HS-5 (cell line): ENCODE measurements at places on chromosomes 3 and 15.

DNA sequence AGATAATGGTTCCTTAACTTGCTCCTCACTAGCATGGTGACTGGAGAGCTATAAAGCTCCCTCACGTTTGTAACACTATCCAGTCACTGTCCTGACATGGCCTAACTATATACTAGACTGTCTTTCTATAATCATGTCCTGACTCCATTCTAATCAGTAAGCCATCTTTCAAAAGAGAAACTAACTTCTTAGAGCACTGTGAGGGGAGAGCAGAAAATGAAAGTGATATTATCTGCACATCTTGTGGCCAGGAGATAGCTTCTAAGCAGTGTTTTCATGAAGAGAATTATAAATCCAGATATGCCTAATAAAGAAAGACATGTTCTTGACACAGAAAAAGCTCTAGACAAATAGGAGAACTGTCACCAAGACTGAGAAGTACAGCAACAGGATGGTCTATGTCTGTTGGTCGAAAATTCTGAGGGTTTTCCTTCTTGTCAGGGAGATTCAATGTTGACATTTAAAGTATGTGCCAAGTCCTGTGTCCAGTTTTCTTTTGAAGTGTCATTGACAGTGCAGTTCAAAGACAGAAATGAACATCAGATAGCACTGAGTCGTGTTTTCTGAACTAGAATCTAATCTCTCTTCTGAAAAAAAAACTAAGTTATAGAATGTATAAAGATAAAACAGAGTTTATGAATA, 230.6 kb upstream of the PEX5L start:
- DNase-seq: no peak

- DNase-seq: no peak
Observed at GRCh38 chr15:67603063-67603462, 60.6 kb downstream of the MAP2K5 start.

DNA sequence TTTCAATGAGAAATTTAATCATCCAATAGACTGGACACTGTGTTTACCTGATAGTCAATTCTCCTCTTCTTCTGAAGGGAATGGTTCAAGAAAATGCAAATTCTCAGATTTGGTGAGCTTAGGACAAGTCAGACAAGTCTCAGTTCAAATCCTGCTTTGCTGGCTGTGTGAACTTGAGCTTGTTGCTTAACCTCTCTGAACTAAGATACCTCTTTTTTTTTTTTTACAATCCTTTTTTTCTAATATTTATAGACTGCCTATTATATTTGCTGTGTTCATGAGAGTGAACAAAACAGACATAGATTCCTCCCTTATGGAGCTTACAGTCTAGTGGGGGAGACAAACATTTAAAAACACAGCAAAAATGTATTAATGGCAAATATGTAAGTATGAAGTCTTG, 8.2 kb upstream of the SLC28A1 start:
- DNase-seq: no peak

GRCh38 chr15:77797270-77797669, 164.6 kb upstream of the LINGO1 start:
- no peak for DNase-seq

- DNase-seq: no peak
Observed at GRCh38 chr15:101773496-101774100, 29.7 kb upstream of the OR4F6 start.

DNA sequence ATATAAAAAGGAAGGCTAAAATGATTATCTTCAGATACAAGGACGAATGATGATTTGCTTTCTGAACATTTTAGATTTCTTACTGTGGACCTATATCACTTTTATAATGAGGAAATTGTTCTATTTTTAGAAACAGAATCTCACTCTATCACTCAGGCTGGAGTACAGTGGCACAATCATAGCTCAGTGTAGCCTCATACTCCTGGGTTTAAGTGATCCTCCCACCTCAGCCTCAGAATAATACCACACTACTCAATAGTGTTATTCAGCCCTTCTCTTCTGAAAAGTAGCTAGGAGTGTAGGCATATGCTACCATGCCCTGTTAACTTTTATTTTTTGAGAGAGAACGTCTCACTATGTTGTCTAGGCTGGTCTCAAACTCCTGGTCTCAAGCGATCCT, 15.8 kb downstream of the DNAJC13 start:
- DNase-seq: no peak

DNA sequence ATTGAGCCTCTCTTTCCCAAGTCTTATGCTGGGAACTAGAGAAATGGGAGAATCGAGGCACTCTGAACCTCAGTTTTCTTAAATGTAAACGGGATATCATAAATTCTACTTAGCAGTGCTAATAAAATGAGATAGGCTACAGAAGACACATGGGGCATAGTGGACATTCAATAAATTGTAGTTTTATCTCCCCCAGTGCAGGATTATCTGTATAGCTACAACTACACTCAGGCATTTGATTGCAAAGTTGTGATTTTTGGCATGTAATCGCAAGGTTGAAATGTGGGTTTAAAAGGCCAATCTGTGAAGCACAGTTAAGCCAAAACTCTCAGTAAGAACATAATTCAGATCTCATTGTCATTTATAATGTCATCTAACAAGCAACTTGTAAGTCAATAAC, 413.7 kb upstream of the LMCD1 start:
- no peak for DNase-seq

DNA sequence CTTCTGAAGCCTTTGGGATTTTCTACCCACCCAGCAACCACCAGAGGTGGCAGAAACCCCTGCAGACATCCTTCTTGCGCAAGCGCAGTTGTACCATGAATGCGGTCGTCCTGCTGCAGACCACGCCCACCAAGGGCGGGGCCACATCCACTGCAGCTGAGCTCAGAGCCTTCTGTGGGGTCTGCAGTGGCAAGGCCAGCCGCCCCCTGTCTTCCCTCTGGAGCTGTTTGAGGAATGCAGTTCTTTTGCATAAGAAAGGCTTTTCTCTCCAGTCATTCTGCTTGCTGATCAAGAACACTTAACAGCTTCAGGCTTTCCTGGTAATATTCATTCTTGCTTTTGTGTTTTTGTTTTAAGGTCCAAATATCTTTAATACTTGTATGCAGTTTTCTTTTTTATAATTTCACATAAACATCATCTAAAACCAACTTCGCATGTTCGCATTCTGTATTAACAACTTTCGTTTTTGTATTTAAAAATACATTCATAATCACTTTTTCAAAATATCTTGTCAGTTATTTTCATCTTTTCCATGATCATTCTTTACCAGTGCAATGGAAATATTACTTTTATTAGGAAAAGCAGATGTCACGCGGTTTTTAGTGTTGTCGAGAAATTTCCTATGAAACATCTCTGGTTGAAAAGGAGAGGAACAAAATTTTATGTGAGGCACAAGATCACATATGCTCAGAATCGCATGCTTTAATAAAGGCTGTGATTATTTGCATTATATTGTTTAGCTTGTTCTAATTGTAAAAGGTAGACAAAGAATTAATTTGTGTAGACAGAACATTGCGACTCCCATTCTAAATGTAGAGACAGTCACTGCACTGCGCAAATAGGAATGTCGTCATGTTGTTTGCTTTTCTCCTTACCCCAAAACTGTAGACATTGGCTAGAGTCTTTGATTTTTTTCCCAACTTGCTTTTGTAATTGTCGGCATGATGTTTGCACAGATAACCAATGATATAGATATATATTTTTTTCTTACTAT, 98.1 kb upstream of the SNRPN start:
- DNase-seq: no peak
